ENCODE measurements at places on chromosomes 12 and 14. TPM values are rescaled to one million over a fixed set of nuclear protein-coding genes. Genes with fewer than 3 reads are reported as not detected.

- no peak for DNase-seq
Measured at GRCh38 chr12:42695490-42695995, 106.0 kb upstream of the PRICKLE1 start.

GRCh38 chr12:74071182-74071581 lies 466.5 kb upstream of the ATXN7L3B start:
- no peak for DNase-seq

The RHEBL1 gene
- 0.69 TPM for total RNA-seq

The TAS2R20 gene
- total RNA-seq: 10.4 TPM

All from skin of body (tissue), 3 donors.